Activated CD4-positive, alpha-beta T cell treated with anti-CD3 and anti-CD28 coated beads for 24 hours (primary cell): ENCODE measurements at places on chromosomes 7 and 10.
A peak's percentile ranks its signal among the peaks of the same experiment; 100 is the strongest.

GRCh38 chr7:47517821-47518480 is 64.0 kb downstream of the TNS3 start:
- no peak for DNase-seq

GRCh38 chr7:90660819-90661218 is 64.7 kb downstream of the CDK14 start:
- no peak for DNase-seq

GRCh38 chr10:106560925-106561640 is 603.4 kb downstream of the SORCS1 start:
- no peak for DNase-seq

DNA sequence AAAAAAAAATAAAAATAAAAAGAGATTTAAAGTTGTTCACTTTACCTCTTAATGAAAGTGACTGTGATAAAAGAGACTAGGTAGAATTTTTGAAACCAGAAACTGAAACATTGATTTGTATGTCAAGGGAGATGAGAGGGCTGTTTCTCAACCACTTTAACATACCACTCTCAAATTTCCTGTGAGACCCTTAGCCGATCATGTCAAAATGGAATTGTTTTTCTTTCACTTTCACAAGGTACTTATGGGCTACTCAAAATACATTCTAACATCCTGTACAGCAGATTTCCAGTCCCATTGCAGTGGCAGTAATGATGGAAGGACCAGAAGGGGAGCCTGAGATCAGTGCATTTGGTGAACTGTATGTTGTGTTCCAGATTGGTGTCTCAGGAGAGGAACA is 261.2 kb downstream of the PPP1R3A start:
- no peak for DNase-seq

DNA sequence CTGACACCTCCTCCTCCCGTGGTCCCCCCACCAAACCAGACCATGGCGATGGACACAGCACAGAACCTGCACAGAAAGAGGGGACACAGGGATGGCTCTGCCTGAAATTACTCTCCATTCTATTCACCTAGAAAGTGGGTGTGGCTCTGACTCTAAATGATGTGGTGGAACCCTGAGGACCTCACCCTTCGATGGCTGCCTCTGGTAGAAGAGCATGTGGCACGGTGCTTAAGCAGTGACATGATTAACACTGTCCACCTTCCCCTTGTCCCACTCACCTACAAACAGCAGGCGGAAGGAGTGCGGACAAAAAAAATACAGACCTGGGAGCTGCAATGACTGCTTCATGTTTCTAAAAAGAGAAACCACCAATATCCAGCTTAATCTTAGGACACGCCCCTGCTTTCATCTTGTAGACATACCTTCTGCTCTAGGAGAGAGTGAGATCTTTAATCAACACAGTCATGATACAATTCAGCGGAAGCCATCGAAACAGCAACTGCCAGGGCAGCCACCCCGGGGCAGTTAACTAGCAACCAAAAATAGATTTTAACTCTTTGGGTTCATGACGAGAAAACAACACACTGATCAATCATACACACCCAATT is 11.4 kb downstream of the JCAD start:
- DNase-seq: no peak

DNA sequence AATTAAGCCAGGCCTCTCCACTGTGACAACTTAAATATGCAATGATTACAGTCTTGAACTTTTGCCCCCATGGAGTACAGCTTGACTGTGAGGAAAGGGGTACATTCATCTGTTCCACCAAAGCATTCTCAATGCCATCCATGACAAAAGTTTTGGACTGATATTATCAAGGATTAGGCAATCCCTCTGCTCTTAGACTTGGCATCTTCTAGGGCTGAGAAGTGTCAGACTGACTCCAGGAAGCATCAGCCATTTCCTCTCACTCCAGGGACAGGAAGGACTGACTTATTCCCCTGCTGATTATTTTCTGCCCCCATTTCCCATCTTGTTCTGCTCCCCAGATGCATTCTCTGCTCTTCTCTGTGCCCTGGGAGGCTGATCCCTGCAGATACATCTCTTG is 69.7 kb downstream of the ZNF365 start:
- DNase-seq: no peak

- DNase-seq: no peak
These were observed at the start of gene MYL7 for GRCh38 chr7:44141221-44141850. Gene MYL7 (minus strand): TSS chr7:44141332. CDS start chr7:44141305, 27 bp downstream.

GRCh38 chr7:155738652-155739537 is 73.4 kb downstream of the SHH start:
- DNase-seq: peak; percentile 52

DNA sequence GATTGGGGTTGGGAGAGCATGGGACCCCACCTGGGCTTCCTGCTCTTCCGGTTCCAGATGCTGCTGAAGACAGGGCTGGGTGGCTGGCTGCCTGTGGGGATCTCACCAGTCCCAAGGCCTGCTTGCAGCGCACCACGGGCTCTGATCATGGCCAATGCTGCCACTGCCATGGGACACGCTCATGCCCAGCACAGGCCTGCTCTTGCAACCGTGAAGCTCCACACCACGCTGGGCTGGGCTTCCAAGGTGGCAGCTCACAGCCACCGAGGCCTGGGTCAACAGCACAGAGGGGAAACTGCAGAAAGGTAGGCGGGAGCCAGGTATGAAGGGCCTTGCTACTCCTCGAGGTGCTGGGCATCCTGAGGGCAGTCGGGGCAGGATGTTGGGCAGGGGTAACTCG is 72.1 kb upstream of the LRRC18 start:
- DNase-seq: no peak

DNA sequence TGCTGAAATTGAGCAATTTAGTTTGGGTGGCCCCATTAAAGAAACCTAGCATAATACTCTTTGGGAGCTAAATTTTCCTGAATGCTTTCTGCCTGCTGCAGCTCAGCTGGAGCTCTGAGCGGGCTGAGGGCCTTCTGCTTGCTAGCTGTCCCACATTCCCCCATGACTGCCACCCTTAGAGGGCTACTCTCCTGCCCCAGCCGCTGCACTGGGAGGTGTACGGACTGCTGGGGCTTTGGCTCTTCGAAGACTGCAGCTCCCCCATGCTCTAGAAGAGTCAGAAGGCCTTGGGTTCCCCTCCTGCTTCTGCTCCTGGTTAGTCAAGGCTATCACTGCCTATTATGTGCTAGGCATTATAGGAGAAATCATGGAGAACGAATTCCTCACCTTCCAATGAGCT is 31.5 kb downstream of the BLVRA start:
- DNase-seq: no peak
